ENCODE measurements at places on chromosomes 5 and 9. TPM values are rescaled to one million over a fixed set of nuclear protein-coding genes. Genes with fewer than 3 reads are reported as not detected.
A peak's percentile ranks its signal among the peaks of the same experiment; 100 is the strongest.

DNA sequence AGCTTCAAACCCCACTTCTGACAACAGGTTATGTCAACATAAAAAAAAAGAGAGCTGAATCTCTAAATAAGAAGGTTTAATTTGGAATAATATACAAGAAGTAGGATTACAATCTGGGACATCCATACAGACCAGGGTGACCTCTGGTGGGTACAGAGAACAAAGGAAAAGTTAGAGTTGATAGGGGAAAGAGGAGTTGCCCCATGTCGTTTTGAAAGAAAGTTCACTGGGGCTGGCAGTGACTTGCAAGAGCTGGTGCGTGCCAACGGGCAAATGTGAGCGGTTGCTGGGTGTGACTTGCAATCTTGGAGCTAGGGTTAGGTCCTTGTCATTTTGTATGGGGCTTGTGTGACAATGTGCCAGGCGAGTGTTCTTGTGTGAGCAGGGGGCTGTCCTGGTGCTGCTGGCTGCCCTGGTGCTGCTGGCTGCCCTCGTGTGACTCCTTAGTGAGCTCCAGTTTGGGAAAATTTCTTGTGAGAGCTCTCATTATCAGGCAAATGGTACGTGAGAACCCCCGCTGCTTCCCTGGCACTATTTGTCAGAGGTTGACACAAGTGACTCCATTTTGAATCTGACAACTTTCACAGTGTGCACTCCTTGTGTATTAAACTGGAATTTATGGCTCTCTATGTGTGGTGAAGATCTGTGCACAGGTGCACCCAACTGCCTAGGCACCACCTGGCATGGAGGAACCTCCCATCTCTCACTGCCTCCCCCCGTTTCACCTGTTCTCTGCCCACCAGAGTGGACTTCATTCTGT is 69.8 kb downstream of the UBE2QL1 start:
- no peak for DNase-seq

DNA sequence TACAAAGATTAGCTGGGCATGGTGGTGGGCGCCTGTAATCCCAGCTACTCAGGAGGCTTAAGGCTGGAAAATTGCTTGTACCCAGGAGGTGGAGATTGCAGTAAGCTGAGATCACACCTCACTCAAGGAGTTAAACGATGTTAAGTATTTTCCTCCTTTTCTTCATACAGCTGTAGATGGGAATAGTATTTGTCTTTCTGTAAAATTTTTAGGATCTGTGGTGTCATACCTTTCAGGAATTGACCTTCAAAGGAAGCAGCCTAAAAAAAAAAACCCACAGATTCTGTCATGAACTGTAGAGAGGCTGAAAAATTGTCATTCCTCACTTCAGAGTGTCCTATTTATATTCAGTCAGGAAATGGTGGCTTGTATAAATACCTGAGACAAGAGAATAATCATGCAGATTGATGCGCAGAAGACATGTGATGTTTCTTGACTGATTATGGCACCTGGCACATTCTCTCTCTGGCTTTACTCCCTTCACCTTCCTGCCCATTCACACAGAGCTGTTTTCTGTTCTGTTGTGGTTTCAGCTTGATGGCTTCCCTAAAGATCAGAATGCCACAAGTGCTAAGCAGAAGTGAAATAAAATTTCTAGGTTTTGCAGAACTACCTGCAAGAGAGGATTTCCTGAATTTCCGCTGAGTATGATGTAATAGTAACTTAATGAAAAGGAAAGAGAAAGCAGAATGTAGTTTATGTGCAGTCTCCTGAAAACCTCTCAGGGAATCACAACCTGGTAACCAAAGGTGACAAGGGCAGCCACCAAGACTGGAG is 3.8 kb downstream of the IFNA1 start:
- no peak for DNase-seq

DNA sequence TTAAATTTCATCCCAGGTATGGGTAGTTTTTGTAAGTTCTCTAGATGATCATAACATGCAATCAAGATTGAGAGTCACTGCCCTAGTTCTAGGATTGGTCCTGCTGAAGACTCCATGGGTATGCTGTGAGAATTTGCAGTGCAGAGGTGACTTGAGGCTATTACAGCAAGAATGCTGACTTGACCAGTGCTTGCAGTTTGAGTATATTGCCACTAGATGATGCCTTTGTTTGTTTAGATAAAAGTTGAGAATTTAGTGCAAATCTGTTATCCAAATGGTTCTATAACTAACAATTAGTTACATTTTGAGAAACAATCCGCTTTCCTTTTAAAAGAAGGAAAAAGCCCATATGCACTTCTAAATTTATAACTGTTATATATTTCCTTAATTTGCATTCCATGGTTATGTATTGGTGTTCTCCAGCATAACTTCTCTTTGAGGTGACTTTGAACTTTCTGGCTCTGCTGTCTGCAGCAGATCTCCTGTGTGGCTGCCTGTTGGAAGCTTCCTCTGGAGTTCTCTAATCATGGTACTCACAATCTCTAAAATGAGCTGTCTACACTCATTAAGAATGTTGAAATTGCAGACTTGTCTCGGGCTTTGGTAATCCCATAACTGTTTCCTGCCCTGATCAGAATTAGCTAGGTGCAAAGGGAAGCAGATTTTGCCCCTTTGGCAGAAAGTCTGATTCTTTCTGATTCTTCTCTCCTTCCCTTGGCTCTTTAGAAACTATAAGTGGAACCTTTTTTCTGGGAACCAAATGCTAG is 24.9 kb downstream of the MELK start:
- no peak for DNase-seq

- peak; percentile 72 for DNase-seq
Observed at GRCh38 chr5:54659700-54660131, 142.2 kb downstream of the SNX18 start.

- peak; percentile 60 for DNase-seq
Observed at GRCh38 chr9:37916471-37917312, 12.8 kb upstream of the SLC25A51 start.

DNA sequence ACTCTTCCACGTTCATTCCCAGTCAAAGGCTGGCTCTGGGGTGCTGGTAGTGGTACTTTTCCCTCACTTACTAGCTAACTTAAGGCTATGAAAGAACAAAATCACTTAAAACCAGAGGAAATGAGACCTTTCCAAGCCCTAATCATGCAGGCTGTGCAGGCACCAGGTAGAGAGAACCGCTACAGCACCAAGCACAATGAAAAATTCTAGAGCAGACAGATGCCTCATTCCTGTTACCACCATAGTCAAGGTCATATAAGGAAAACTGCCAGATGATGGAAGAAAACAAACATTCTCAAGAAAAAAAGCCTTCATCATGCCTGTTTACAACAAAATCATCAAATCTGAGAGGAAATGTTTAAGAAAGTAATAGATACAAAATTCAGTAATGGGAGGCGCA is 374.4 kb upstream of the PDE4D start:
- DNase-seq, result no peak

- no peak for DNase-seq
Observed at GRCh38 chr5:169063316-169063953, 237.5 kb downstream of the SLIT3 start.

- DNase-seq, result no peak
Observed at GRCh38 chr5:68359699-68360098, 144.1 kb downstream of the PIK3R1 start.

- DNase-seq, result peak; percentile 65
Observed at GRCh38 chr9:134484479-134484878, 157.1 kb upstream of the COL5A1 start.

DNA sequence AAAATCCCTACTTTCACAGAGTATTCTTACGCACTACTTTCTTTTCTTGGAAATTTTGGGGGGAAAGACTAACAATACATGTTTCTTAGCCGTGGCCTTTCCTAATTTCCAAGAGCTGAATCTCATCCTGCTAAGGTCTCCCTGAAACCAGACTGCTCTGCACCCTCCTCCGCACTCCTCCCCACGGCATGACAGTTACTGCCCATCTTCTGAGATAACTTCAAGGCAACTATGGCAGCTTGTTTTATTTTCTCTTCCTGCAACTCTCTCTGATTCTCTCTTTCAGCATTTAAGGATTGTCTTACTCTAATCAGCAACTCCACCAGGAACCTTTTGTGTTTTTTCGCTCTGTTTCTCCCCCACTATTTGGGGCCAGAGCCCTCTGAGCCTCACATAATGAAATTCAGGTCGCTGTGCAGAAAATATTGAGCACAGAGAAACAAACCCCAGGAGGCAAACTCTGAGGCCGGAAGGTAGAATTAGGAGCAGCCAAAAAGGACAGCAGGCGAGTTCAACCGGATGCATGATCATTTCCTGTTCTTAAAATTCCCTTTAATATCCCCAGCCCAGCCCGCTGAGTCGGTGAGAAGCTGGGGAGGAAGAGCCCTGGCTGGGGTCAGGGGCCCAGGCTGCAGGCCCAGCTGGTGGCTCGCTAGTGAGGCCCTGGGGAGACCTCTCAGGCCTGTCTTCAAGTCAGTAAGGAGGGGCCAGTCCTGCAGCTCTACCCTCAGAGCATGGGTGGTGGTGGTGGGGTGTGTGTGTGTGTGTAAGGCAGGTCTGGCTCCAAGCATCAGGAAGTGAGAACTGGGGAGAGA is 213.6 kb upstream of the S1PR3 start:
- DNase-seq, result no peak

GRCh38 chr9:26058111-26058895 is 380.1 kb upstream of the TUSC1 start:
- no peak for DNase-seq

GRCh38 chr5:80745490-80745889 is 90.7 kb upstream of the DHFR start:
- DNase-seq, result no peak

DNA sequence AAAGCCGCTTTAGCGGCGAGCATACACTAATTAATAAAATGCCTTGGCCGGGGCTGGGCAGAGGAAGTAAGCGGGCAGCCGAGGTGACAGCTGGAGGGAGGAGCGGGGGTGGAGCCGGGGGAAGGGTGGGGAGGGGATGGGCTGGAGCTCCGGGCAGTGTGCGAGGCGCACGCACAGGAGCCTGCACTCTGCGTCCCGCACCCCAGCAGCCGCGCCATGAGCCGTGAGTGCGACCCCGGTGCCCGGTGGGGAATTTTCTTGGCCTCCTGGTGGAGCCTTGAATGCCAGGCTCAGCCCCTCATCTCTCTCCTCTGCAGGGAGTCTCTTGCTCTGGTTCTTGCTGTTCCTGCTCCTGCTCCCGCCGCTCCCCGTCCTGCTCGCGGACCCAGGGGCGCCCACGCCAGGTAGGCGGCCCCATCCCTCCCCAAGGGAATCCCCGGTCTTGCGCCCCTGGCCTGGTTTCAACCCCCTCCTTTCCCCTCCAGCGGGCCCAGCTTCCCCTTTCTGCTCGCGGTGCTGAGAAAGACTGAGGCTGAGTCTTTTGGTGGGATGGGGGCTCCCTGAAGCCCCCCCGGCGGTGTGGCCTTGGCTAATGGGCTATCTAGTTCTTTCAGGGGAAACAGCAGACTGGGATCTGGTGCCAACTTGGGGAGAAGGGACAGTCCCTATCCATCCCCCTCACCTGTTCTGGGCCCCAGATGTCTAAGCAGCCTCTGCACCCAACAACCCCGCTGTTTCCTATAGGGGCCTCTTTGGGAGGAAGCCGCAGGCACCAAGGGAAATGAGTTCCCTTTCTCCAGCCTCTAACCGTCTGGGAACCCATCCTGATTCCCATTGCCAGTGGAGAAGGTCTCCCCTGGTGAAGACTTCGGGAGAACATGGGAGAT is at the start of gene PTGS1:
Gene PTGS1 (plus strand): TSS at position 156 of the 887 bp plus-strand sequence. CDS start 61 bp downstream, at position 217.
- peak; percentile 86 for DNase-seq

DNA sequence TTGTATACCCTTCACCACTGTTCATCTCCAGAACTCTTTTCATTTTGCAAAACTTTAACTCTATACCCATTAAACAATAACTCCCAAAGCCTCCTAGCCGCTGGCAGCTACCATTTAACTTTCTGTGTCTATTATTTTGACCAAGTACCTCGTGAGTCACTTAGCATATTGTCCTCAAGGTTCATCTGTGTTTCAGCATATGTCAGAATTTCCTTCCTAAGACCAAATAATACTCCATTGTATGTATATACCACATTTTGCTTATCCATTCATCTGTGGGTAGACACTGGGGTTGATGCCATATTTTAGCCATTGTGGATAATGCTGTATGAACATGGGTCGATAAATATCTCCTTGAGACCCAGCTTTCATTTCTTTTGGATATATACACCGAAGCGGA is 17.4 kb downstream of the ERBIN start:
- no peak for DNase-seq

DNA sequence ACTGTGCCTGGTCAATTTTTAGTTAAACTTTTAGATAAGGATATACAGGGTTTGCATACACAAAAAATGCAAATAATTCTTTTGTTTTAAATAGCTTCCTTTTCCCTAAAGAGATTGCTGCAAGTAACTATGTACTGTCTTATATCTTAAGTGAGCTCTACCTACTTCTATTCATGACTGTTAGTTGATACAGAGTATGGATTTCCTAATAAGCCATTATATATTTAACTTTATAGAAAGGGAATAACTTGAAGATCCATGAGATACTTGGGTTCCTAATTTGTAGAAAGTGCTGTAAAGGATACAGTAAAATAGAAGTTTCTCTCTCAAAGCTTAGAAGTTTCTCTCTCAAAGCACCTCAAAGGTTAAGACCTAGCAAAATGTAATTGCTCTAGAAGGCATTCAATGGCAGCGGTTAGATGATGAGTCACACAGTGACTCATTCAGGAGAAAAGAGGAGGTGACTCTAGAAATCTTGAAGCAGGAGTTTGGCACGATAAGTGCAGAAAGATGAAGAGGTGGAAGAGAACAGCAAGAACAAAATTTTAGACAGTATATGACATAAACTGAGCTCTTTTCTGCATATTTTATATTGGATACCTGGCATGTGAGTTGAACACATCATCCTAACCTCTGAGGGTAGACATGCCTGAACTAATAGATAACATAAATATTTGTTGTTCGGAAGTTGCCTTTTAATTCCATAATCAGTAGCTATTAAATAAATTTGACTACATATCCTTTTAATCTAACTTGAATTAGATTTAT is 5.5 kb upstream of the DNAJC21 start:
- DNase-seq, result no peak

RNF14 gene
- 44.9 TPM for total RNA-seq

TNC gene
- 127 TPM for total RNA-seq

GEMIN5 gene
- 15.2 TPM for total RNA-seq

IL3 gene
- total RNA-seq, result not detected
